Activated T-cell treated with anti-CD3 and anti-CD28 coated beads for 24 hours (primary cell): ENCODE measurements at places on chromosomes 3 and 15.

- DNase-seq, result no peak
Measured at GRCh38 chr3:181974198-181974597, 262.5 kb downstream of the SOX2 start.

DNA sequence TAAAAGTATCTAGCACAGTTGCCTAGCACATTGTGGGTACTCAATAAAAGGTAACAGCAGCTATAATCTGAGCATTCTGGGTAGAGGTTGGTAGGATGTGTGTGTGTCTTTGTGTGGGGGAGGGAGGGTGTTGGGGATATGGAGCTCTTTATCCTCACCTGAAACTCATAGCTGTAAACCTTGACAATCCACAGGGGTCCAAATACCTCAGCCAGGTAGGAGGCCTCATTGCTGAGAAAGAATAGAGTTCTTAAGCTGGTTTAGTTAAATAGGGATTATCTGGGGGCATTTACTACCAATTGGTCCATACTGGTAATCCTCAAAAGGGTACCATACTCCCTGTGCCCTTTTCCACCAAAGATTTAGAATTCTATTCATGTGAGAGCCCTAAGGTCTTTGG lies 3.9 kb downstream of the SERF2 start:
- no peak for DNase-seq

DNA sequence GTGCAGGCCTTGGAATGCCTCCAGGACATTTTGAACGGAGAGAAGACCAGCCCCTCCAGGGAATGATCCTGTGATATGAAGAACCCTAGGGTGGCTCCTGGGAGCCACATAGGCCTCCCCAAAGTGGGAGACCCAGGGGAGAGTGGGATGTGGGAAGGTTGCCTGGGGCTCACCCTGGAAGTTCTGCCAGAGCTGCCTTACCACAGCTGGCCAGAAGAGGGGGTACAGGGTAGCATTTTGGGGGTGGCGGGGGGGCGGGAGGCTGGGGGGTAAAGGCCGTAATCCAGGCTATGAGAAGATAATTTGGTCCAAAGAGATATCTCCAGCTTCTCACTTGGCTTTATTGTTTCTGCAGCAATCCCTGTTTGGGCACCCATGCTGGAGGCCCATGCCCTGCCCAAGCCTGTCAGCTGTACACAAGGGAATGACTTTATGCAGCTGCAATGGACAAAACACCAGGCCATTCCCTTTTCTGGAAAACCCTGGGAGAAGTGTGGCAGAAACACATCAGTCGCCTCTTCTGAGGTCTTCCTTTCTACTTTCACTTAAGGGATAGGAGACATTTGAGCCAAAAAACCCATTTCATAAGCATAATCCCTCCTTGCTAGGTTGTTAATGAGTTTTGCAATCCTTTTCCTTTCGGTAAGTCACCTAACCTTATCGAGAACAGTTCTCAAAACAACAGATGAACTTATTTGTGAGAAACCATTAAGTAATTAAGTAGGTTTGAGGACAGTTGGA lies 11.0 kb upstream of the MUSTN1 start:
- DNase-seq, result no peak

GRCh38 chr3:132135628-132136333 lies 101.0 kb upstream of the CPNE4 start:
- no peak for DNase-seq

- no peak for DNase-seq
Measured at GRCh38 chr3:7309641-7310102, 448.8 kb downstream of the GRM7 start.

- no peak for DNase-seq
Measured at GRCh38 chr3:79497447-79498111, 270.2 kb downstream of the ROBO1 start.

DNA sequence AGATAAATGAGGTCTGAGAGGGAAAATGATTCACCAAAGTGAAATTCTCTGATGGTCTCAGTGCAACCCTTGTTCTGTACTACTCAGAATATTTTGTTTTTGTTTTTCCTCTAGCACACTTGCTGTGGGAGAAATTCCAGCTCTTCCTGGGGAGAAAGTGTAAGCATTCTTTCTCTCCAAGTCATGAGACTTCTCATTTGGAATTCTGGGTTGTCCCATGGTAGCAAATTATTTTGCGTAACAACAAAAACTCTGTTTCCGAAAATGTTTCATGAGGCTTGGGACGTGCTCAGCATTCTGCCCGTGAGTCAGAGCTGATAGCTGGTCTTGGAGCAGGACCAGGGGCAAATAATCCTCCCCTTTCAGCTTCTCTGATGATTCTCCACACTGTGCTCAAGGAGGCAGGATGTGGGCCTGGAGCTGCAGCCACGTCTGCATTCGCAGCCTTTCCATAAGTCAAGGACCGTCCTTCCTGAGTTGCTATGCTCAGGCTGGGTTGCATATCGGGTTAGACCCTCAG lies 70.3 kb downstream of the SENP2 start:
- DNase-seq, result no peak

DNA sequence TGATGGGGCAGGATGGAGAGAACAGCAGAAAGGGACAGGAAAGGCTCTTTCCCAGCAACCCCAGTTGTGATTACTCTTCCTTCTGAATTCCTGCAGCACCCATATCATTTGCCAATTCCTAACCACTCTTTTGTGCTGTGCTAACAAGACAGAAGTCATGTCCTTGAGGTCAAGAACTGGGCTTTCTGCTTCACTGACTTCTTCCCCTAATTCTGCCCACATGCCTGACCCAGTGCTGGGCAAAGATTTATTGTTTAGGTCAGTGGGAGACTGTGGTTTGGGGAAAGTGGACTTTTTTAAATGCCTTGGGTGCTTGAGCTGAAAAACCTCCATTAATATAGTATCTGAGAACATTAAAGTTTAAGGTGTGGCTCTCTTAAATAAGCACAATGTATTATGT lies 4.2 kb upstream of the EFCAB12 start:
- no peak for DNase-seq

- DNase-seq, result no peak
Measured at GRCh38 chr3:120022729-120023128, 71.5 kb downstream of the GSK3B start.

DNA sequence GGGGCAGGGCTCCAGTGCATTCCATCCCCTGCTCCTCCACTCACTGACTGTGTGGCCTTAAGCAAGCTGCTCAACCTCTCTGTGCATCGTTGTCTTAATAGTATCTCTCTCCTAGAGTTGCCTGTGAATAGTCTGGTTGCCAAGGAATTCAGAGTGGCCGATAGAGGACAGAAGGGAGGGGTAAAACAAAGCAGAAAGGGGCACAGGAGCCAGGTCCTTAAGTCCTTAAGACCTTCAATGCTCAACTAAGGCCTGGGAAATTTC lies 13.7 kb upstream of the CYP11A1 start:
- DNase-seq, result no peak

DNA sequence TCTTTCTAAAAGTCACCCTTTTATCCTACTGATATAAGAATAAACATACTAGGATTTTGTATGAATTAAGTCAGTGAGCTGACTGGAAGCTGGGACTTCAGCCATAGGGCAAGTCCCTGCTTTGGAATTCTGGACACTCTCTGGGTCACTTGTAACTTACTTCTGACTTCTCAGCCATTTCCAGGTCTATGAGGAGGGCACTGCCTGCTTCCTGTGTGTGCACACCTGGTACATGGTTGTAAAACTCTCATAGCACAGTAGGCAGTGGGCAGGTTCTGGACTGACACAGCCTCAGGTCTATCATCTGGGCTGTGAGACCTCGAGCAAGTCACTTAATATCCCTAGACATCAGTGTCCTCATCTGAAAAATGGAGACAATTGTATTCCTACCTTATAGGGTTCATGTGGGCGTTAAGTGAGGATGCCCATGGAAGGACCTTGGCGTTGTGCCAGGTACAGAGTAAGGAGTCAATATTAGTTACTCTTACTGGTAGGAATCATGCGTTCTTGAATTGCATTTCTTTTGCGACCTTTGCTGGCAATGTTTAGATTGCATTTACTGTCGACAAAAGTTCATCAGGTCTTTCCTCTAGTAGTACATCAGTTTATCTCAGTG lies 27.5 kb upstream of the TGM5 start:
- no peak for DNase-seq

GRCh38 chr3:52205727-52206372 lies 7.9 kb downstream of the ALAS1 start:
- DNase-seq, result no peak

DNA sequence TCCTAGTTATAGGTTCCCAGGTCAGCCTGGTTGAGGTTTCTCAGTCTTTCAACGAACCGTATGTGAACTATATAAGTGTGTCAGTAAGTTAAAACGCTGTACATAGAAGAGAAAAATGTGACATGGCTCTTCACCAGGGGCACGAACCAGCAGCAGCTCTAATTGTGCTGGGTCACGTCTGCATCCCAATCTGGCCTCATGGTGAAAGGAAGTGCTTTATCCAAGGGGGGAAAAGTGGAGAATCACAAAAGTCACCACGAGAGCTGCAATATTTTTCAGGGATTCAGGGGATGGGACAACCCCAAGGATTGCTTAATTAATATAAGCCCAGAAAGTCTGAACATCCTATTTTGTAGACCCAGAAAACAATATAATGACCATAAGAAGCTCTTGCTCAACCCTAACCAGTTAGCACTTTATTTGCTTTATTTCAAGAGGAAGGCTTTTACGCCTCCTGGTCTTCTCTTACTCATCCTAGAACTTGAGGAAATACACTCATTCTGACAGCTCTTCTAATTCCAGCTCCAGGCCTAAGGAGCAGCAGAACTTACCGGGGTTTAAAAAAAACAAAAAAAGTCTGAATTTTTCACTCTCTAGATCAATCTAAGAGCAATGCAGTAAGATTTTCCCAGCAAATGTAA lies 16.5 kb downstream of the ANXA2 start:
- DNase-seq, result no peak

GRCh38 chr15:35305031-35305550 lies 220.0 kb upstream of the NANOGP8 start:
- no peak for DNase-seq

- no peak for DNase-seq
Measured at GRCh38 chr3:120791913-120792312, 49.4 kb downstream of the GTF2E1 start.

- DNase-seq, result peak; percentile 9
Measured at GRCh38 chr15:80234883-80235282, 17.1 kb downstream of the CTXND1 start.

GRCh38 chr3:42652611-42653302 lies 740 bp upstream of the ZBTB47 start:
- no peak for DNase-seq

GRCh38 chr3:141454906-141455602 lies 31.8 kb upstream of the RASA2 start:
- no peak for DNase-seq
